Ovary (tissue), 10 donors: ENCODE measurements at places on chromosomes 4 and X. TPM values are rescaled to one million over a fixed set of nuclear protein-coding genes. Genes with fewer than 3 reads are reported as not detected.
A peak's percentile ranks its signal among the peaks of the same experiment; 100 is the strongest.

GRCh38 chr4:2810388-2810787 is 17.5 kb downstream of the SH3BP2 start:
- H3K36me3 ChIP-seq: no peaks in the 10 kb centered on the region
- H3K4me1 ChIP-seq: peaks cover 29% of the 10 kb centered on the region
- no peaks in the 10 kb centered on the region for H3K27me3 ChIP-seq
- H3K27ac ChIP-seq: no peak overlapping the region

TRAM1L1 gene
- total RNA-seq: 1.1 TPM

DNA sequence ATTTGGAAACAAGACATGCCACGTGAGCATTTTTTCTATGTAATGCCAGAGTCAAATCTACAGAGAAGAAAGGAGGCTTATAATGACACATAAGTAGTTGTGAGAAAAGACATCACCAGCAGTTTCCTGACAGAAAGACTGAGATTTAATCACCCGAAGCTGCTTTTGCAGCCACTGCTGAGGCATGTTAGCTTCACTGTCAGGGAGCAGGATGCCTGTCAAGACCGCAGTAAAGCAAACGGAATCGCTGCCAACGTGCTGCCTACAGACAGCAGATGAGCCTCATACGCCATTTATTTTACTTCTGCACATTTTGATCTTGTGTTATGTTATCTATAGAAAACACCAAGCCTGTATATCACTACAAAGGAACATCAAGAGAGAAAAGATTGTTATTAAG is 68.7 kb upstream of the NDST3 start:
- no peaks in the 10 kb centered on the region for H3K4me1 ChIP-seq
- no peaks in the 10 kb centered on the region for H3K27me3 ChIP-seq
- H3K4me3 ChIP-seq: no peak overlapping the region
- H3K27ac ChIP-seq: no peak overlapping the region

DNA sequence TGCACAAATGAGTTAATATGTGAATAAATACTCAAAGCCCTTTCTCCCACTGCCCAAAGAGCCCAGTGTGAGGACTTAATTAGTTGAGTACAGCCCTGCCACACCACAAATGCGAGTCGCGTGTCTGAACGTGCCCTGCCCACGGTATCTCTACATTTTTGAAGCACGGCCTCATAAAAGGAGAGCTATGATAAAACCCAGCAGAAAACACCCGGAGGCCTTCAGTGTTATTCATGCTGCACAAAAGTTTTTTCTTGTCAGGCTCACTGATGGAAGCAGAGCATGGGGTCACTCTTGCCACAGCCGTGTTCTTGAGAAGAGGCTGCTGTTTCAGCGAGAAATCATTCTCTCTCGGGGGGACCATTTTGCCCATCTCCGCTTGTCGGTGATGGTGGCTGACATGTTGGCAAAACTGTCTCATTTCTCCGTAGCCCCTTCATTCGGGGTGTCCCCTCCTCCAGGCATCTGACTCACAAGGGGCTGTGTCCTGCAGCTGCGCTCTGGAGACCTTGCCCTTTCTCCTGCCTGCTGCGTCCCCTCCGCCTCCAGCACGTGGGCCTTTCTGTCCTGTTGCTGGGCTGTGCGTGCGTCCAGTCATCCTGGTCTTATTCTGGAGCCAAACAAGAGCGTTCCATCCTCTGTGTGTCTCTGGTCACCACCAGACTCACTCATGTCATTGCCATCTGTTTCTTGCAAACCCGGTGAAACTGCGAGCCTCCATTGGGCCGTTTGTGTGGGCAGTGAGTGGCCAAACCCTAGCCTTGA is 88.8 kb downstream of the SORCS2 start:
- no peak overlapping the region for H3K4me3 ChIP-seq
- no peak for DNase-seq
- no peak overlapping the region for H3K27ac ChIP-seq
- peaks cover 3% of the 10 kb centered on the region for H3K4me1 ChIP-seq
- no peaks in the 10 kb centered on the region for H3K27me3 ChIP-seq

L1CAM gene
- 1.8 TPM for total RNA-seq

DNA sequence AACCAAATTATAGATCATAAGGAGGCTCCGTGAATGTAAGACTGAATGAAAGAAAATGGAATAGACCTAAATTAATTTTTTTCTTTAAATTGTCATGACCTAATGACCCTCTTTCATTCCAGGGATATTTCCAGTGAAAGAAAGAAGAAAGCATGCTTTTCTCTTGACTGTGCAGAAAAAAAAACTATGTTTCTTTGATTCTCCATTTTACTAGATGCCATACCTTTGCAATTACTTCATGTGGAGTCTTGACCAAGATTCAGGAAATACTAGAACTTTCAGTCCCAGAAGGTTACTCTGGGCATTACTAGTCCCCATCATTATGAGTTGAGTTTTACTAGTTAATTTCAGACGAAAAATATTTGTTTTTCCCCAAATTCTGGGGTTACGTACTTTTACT is 6.4 kb upstream of the COMMD8 start:
- no peaks in the 10 kb centered on the region for H3K36me3 ChIP-seq
- H3K27me3 ChIP-seq: no peaks in the 10 kb centered on the region
- DNase-seq: no peak
- H3K27ac ChIP-seq: no peak overlapping the region
- no peak overlapping the region for H3K4me3 ChIP-seq

- no peaks in the 10 kb centered on the region for H3K4me1 ChIP-seq
- no peak overlapping the region for H3K27ac ChIP-seq
- H3K27me3 ChIP-seq: no peaks in the 10 kb centered on the region
Measured at GRCh38 chr4:37279121-37279520, 34.6 kb downstream of the NWD2 start.

- no peaks in the 10 kb centered on the region for H3K27me3 ChIP-seq
- H3K4me3 ChIP-seq: no peak overlapping the region
- no peaks in the 10 kb centered on the region for H3K4me1 ChIP-seq
- no peaks in the 10 kb centered on the region for H3K36me3 ChIP-seq
Measured at GRCh38 chr4:183333202-183333601, 11.0 kb upstream of the CLDN24 start.

TMEM150C gene
- total RNA-seq: 48.8 TPM

FBXO8 gene
- total RNA-seq: 34.5 TPM

- no peak overlapping the region for H3K4me3 ChIP-seq
- no peaks in the 10 kb centered on the region for H3K36me3 ChIP-seq
- H3K4me1 ChIP-seq: no peaks in the 10 kb centered on the region
- no peaks in the 10 kb centered on the region for H3K27me3 ChIP-seq
Measured at GRCh38 chr4:23348789-23349498, 540.9 kb downstream of the PPARGC1A start.

- no peaks in the 10 kb centered on the region for H3K36me3 ChIP-seq
- no peak for DNase-seq
- H3K27me3 ChIP-seq: no peaks in the 10 kb centered on the region
- no peak overlapping the region for H3K27ac ChIP-seq
- peaks cover 4% of the 10 kb centered on the region for H3K4me1 ChIP-seq
Measured at GRCh38 chr4:38174801-38175200, 214.6 kb downstream of the PTTG2 start.

DNA sequence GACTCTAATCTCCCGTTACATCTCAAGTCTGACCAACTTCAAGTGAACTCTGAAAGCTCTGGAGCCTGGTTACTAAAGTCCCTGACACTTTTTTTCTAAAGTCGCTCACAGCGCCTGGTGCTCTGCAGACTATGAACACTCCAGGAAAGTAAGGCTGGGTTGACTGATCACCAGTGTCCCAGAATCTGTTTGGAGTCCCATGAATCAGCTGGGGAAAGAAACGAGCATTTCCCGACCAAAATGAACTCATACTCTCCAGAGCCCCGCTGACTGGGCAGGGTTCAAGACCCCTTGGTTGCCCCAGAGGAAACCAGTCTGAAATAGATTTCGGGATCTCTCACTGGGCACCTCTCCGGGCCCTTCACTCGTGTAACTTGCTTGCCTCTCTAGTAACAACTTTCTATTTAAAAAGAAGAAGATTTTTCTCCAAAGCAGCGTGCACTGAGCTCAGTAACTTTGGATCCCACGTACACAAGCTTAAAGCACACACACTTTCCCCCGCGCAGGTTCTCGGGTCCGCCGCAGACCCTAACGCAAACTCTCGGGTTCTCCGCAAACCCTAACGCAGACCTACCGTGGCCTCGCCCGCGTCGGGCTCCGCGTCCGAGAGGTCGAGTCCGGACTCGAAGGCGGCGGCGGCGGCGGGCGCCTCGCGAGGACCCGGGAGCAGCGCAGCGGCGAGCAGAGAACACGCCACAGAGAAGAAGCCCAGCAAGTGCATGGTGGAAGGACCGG is 964 bp downstream of the VEGFC start:
- no peaks in the 10 kb centered on the region for H3K27me3 ChIP-seq
- peak; percentile 10 for DNase-seq
- H3K4me1 ChIP-seq: peaks cover 3% of the 10 kb centered on the region
- H3K36me3 ChIP-seq: no peaks in the 10 kb centered on the region
- H3K4me3 ChIP-seq: peak overlapping the region; percentile 73

- no peak for DNase-seq
- no peak overlapping the region for H3K27ac ChIP-seq
- no peaks in the 10 kb centered on the region for H3K36me3 ChIP-seq
Measured at GRCh38 chr4:5976921-5977320, 41.3 kb downstream of the C4orf50 start.

DNA sequence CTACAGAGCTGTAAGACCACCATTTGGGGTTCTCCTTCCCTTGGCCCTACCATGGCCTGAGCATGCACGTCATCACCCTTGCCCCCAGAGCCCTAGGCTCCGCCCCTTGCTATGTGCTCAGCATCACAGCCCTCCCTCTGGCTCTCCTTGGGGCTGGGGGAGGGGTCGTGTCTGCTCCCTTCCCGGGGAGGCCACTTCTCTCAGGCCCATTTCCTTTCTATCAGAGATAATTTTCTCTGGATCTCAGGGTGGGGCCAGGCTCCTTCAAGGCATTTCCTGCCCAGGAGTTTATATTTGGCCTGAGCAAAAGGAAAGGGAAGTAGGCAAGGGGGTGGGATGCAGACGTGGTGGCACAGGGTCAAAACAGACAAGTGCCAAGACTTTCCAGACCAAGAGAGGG is 55.9 kb downstream of the STARD8 start:
- H3K36me3 ChIP-seq: no peaks in the 10 kb centered on the region
- no peaks in the 10 kb centered on the region for H3K4me1 ChIP-seq
- H3K27ac ChIP-seq: no peak overlapping the region
- no peaks in the 10 kb centered on the region for H3K27me3 ChIP-seq
- no peak for DNase-seq

DNA sequence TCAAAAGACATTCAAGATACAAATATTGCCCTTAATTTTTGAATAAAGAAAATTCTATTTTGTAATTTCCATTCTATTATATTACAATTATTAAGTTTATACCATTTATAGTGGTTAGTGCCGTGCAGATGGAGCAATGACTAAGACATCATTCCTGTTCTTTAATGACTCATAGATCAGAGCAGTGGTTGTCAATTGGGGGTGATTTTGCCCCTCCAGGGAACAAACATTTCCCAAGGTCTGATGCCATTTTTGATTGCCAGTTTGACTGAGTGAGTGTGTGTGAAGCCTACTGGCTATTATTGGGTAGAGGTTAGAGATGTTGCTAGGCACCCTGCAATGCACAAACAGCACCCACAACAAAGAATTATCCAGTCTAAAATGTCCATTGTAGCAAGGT is 97.9 kb upstream of the DDIT4L start:
- H3K4me1 ChIP-seq: no peaks in the 10 kb centered on the region
- H3K4me3 ChIP-seq: no peak overlapping the region
- no peaks in the 10 kb centered on the region for H3K36me3 ChIP-seq
- no peaks in the 10 kb centered on the region for H3K27me3 ChIP-seq
- DNase-seq: no peak

ZCCHC12 gene
- 1.3 TPM for total RNA-seq

DNA sequence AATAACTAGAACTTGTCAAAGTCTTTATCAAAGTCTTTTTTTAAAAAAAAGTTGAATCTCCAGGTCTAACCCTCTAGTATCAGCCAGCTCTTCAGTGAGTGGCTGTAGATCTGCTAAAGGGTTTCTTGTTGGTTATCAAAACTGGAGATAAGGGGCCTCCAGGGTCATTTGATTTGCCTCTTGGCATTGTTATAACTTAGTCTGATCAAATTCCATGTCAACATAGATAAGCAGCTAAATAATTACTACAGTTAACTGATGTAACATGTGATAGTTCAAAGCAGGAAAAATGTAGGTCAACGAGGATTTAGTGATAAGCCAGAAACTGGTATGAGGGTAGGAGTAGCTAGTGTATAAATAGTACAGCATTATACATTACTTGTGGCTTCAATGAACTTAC is 465.1 kb downstream of the PDHA2 start:
- no peak overlapping the region for H3K4me3 ChIP-seq
- no peaks in the 10 kb centered on the region for H3K4me1 ChIP-seq
- no peak for DNase-seq
- no peaks in the 10 kb centered on the region for H3K36me3 ChIP-seq

- H3K27me3 ChIP-seq: no peaks in the 10 kb centered on the region
- H3K36me3 ChIP-seq: no peaks in the 10 kb centered on the region
- peak; percentile 45 for DNase-seq
- no peak overlapping the region for H3K27ac ChIP-seq
- peak overlapping the region; percentile 42 for H3K4me3 ChIP-seq
Measured at GRCh38 chr4:78059524-78059889, 2.4 kb downstream of the FRAS1 start.

DNA sequence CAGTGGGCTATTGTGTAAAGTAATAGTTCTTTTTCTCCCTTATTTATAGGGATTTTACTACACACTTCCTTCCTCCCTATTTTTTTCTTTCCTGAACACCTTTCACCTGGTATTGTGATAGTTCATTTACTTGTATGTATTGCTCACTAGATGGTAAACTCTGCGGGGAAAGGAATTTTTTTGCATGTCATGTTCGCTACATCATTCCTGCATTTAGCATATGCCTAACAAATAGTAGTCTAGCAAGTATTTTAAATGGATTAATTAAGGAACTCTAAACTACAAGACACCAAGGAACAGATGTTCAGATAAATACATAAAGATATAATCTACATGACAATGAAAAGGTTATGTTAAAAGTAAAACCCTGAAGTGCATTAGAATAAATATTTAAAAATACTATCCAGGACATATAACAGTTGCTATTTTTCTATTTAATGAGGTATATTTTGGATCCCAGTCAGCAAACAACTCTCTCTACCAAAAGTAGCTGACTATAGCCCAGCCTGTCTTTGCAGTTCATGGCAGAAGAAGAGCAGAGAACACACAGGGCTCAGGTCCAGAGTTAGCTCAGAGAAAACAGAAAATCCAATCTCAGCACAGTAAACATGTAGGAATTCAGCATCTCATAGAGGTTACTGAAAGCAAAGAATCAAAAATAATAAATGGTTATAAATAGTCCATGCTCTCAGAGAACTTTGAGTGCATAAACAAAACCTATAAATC is 87.8 kb downstream of the PACRGL start:
- no peak overlapping the region for H3K4me3 ChIP-seq
- peaks cover 1% of the 10 kb centered on the region for H3K4me1 ChIP-seq
- no peak for DNase-seq
- no peaks in the 10 kb centered on the region for H3K27me3 ChIP-seq
- H3K27ac ChIP-seq: no peak overlapping the region
- H3K36me3 ChIP-seq: no peaks in the 10 kb centered on the region

- H3K27me3 ChIP-seq: no peaks in the 10 kb centered on the region
- H3K4me1 ChIP-seq: peaks cover 17% of the 10 kb centered on the region
- H3K36me3 ChIP-seq: no peaks in the 10 kb centered on the region
- DNase-seq: no peak
- H3K4me3 ChIP-seq: no peak overlapping the region
Measured at GRCh38 chr4:169252339-169253112, 18.2 kb downstream of the SH3RF1 start.

UNC5C gene
- total RNA-seq: 3.0 TPM

VSIG4 gene
- 33.6 TPM for total RNA-seq

GAGE2A gene
- total RNA-seq: not detected

SPACA5B gene
- total RNA-seq: not detected

TXK gene
- total RNA-seq: 0.26 TPM

NPY2R gene
- not detected for total RNA-seq

EPGN gene
- total RNA-seq: not detected
